Naive thymus-derived CD4-positive, alpha-beta T cell (primary cell): ENCODE measurements at places on chromosomes 4 and X.

DNA sequence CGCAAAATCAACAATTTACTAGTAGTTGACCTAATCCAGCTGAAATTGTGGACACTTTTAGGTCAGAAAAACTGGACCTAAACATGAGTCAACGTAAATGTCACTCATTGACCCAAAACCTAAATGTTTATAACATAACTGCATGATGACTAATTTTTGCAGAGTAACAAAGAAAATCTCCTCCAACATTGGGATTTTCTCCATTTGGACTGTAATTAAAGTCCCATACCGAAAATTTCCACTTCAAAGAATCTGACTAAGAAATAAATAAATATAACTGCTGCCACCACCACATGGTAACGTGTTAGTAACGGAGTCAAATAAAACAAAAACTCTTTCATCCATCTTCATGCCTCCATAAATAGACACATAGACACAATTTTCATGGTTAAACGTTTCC is 1.9 kb downstream of the ADGRA3 start:
- no peak for DNase-seq

GRCh38 chrX:71996826-71997225 is 86.2 kb downstream of the NHSL2 start:
- DNase-seq: no peak

- no peak for DNase-seq
These were observed 27.4 kb upstream of the CLDN24 start for GRCh38 chr4:183349673-183350072.

DNA sequence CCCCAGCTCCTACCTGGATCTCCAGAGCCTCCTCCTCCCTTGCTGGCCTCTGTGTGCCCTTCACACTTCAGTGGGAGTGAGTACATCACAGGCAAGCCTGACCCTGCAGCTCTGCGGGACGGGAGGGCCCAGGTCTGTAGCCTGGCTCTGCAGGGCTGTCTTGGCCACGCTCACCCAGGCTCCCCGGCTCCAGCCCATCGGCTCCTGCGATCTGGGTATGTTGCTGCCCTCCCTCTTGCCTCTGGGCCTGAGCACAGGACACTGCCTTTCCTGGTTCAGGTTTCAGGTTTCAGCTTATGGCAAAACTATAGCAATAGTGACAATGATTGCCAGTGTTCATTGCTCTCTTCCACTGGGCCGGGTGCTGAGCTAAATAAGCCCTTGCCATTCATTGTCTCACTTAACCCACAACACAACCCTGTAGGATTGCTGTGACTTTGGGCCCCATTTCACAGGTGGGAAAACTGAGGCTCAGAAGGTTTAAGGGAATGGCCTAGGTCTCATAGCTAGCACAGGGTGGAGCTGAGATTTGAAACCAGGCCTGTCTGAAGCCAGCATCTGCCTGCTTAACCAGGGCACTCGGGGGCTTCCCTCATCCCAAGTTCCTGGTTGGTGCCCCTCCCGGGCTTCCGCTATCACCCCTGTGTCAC is 44.6 kb upstream of the SORCS2 start:
- DNase-seq: no peak

- no peak for DNase-seq
These were observed 26.7 kb downstream of the PDK3 start for GRCh38 chrX:24491741-24492140.

DNA sequence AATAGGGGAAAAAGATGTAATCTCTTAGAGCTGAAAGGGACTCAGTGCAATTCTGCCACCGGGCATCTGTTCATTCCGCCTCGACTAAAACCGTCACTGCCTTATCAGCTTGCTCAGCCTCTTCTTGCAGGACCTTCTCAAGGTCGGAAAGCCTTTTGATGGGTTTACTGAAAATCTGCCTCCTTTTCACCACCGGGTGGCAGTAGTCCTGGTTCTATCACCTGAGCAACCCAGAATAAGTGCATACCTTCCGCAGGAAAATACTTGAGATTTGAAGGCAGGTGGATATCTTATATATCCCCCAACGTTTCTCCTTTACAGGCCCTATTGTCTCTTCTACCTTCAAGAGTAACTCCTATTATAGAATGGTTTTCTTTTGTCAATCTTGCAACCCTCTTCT is 103.4 kb upstream of the PAK3 start:
- no peak for DNase-seq
